ENCODE measurements at places on chromosomes 2 and 18. TPM values are rescaled to one million over a fixed set of nuclear protein-coding genes. Genes with fewer than 3 reads are reported as not detected.

DNA sequence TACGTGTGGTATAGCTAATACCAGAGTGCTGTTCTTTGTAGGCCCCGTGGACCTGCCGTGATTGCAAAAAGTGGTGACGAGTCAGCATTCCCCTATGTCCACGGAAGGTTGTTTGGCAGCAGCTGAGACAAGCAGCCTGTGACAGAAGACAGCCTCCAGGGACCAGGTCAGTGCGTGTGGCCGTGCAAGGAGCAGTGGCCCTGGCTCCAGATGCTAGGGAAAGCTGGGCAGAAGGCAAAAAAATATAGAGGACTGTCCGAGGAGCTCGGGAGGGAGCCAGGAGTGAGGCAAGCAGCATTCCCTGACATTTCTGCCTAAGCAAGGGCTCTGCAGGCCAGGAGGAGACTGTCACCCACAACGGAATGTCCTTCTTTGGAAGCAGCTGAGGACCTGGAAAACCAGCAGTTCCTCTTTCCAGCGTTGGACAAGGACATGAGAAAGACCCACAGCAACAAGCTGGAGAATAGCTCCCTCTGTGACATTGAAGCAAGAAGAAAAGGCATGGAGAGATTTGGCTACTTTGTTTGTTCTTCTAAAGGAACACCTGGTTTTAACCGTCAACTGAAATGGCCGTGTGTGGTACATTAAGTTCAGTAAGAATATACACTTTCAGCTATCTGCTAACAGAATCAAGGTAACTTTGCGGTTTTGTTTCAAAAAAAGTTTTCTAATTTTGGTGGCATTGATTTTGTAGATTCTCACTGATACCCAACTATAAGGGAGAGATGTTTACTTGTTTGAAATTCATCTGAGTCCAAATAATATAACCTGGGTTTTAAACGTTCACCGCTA lies 58.3 kb downstream of the NPAS2 start:
- no peak for DNase-seq

DNA sequence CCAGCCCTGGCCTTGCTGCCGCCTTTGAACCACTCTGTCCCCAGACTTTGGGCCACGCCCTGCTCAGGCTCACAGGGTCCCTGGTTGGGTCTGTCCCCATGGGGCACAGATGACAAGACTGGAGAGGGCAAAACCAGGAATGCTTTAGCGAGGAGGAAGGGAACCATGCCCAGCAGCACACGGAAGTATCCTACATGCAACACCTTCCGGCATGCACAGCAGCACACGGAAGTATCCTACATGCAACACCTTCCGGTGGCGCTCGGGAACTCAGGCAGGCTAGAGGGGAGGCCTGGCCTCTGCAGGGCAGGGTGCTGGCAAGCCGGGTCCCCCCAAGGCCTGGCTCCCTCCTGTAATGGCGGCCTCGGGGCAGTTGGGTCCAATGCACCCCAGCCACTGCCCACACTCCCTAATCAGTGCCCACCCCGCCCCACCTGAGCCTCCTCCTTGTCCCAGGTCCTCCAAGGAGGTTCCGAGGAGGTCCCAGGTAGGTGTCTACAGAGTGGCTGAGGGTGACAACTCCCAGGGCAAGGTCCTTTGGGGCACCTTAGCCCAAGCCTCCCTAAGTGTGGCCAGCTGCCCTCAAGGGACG lies 33.6 kb upstream of the SNED1 start:
- no peak for DNase-seq

- no peak for DNase-seq
Observed at GRCh38 chr2:20766798-20767644, 55.9 kb downstream of the LDAH start.

The ANTXR1 gene
- total RNA-seq, result 6.7 TPM

The LYG1 gene
- total RNA-seq, result 0.53 TPM
